8988T (cell line): ENCODE measurements at places on chromosomes 1 and 21.

- no peak for DNase-seq
Measured at GRCh38 chr1:169514566-169515270, 29.0 kb upstream of the SLC19A2 start.

GRCh38 chr1:210377731-210378333, 49.1 kb downstream of the HHAT start:
- no peak for DNase-seq

GRCh38 chr1:237953238-237953637, 62.5 kb upstream of the ZP4 start:
- no peak for DNase-seq

GRCh38 chr1:6761196-6761737, 24.0 kb upstream of the CAMTA1 start:
- no peak for DNase-seq

DNA sequence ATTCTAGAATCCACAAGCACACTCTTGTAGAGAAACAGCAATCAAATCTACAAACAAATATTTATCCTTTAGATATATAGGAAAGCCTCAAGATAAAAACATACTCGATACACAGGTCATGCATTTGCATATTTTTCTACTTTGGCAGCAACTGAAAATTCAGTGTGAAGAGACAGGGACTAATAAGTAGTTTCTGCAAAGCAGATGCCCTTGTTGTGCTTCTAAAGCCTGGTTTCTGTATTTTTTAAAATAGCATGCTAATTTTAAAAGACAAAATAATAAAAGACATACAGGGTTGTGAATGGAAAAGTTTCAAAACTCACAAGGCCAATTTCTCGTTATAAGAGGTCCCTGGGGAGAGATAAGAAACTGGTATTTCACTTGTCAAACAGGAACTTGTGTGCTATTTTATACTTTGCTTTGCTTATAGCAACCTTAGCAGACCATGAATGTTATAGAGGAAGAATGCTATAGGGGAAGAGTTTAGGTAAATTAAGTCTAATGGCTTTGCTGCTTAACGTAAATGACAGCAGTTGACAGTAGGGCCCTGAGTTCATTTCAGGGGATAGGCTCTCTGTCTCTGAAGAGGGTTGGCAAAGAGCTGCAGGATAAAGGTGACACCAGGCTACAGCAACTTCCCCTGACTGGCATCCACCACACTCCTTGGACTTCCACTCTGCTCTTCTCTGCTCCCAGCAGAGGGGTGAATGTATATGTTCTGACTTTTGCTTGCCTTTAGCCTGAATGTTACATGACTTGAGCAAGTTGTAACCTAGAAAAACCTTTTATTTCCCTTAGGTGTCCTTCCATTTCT, 9.4 kb upstream of the RGS13 start:
- no peak for DNase-seq

- DNase-seq: no peak
Measured at GRCh38 chr1:192552760-192553191, 22.8 kb upstream of the RGS1 start.

DNA sequence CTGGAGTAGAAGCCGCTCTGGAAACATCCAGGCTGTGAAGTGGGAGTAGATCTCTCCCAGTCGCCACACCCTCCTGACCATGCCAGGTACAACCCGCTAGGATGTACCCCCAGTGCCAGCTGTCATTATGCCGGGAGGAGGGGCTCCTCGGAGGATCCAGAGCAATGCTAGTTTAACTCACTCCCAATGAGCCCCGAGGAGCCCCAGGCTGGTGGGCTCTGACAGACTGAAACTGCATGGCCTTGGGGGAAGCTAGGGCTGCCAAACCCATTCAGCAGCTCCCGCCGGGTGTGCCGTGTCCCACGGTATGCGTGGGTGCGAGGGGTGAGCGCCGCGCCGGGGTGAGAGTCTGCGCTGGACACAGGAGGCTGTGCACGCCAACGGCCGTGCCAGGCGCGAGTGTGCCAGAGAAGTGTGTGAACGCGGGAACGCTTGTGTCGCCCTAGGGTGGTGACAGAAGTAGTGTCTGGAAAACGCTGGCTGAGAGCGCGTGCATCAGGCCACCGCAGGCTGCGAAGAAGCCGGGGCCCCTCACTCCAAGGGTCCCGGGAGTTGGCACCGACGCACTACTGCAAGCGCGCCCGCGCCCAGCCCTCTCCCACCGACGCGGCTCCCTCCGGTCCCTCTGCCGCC, 177.1 kb upstream of the EDN2 start:
- DNase-seq: peak; percentile 27

- DNase-seq: no peak
Measured at GRCh38 chr1:154342132-154342531, 16.8 kb downstream of the ATP8B2 start.

GRCh38 chr1:212860713-212861581, 2.9 kb downstream of the FLVCR1 start:
- no peak for DNase-seq

GRCh38 chr1:177646757-177647730, 322.8 kb downstream of the SEC16B start:
- no peak for DNase-seq

- no peak for DNase-seq
Measured at GRCh38 chr1:69673321-69673720, 105.6 kb downstream of the LRRC7 start.

DNA sequence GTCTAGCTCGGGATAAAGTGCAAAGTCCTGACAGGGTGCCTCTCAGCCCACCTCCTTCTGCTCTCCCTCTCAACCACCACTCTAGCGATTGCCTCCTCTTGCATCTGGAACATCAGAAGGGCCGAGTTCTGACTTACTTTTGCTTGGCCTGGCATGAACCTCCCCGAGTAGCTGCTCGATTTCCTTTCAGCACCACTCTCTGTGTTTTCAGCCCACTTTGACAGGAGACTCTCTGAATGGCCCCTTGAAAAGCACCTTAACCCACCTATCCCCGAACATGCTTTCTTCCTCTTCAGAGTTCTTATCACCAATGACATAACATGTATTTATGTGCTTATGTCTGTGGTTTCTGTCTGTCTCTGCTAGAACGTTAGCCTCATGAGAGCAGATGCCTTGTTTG, 225.8 kb upstream of the RUNX1 start:
- no peak for DNase-seq

GRCh38 chr1:204169858-204170257, 3.7 kb upstream of the REN start:
- DNase-seq: no peak

- no peak for DNase-seq
Measured at GRCh38 chr1:246878551-246878950, 53.2 kb downstream of the AHCTF1 start.

DNA sequence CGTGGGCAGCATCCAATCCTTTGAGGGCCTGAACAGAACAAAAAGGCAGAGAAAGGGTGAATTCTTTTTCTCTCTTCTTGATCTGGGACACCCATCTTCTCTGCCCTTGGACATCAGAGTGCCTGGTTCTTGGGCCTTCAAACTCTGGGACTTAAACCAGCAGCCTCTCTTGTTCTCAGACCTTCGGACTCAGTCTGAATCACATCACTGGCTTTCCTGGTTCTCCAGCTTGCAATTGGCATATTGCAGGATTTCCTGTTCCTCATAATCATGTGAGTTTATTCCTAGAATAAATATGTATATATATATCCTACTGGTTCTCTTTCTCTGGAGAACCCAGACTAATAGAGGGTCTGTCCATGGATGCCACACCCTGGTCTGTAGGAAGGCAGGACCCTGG, 16.3 kb upstream of the TENT5C start:
- DNase-seq: no peak

GRCh38 chr21:38346286-38346685, 89.5 kb downstream of the KCNJ15 start:
- no peak for DNase-seq

DNA sequence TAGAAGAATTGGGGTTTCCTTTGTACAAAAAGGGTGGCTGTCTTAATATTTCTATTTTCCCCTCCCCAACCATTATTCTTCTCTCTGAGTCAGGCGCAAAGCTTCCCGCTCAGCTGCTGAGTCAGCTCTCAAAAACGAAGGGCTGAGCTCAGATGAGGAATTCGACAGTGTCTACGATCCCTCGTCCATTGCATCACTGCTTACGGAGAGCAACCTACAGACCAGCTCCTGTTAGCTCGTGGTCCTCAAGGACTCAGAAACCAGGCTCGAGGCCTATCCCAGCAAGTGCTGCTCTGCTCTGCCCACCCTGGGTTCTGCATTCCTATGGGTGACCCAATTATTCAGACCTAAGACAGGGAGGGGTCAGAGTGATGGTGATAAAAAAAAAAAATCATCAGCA, 3.0 kb upstream of the TUFT1 start:
- peak; percentile 72 for DNase-seq

GRCh38 chr1:20061866-20062265, 8.1 kb upstream of the PLA2G5 start:
- no peak for DNase-seq

DNA sequence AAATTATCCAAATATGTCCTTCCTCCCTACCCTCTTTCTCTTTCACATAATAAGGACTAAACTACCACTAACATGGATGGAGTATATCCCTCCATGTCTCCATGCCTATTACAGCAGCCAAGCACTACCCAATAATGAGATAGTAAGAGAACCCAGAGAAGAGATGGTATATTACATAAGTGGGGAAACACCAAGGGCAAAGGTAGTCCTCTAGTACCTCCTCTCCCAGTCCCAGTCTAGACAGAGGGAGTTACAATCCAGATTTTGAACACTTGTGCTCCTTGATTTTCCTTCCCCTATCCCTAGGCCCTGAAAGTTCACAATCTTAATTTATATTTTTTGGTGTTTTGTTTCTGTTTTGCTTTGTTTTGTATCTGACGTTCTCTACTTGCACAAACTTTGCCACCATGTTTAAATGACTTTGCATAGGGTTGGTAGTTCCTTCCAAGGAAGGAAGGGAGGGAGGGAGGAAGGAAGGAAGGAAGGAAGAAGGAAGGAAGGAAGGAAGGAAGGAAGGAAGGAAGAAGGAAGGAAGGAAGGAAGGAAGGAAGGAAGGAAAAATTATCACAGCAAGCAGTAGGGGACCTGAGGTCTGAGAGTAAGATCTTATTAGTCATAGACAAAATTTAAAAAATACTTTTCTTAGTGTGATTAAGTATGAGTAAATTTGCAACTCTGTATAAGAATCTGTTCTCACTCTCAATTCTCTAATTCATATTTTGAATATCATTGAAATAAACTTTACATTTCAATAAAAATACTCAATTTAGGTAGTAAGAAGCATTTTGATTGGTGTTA, 521.9 kb downstream of the PTPRC start:
- no peak for DNase-seq

- no peak for DNase-seq
Measured at GRCh38 chr1:15146971-15147376, 6.6 kb upstream of the TMEM51 start.

DNA sequence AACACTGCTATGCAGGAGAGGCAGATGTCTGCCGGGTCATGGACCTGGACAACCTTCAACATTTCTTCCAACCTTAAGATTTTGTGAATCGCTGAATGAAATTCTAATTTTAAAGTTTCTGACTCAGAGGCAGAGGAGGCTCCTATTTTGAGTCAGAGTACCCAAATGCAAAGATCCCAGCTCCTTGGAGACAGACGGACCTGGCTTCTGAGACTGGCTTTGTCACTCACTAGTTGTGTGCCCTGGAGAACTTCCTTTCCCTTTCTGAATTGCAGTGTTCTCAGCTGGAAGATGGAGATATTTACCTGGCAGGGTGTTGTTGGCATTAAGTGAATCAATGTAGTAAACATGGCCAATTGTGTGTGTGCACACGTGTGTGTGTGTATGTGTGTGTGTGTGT, 51.9 kb downstream of the IER5 start:
- DNase-seq: no peak

- no peak for DNase-seq
Measured at GRCh38 chr1:32491386-32491785, 26.5 kb downstream of the ZBTB8B start.

GRCh38 chr1:59671066-59671952, 143.4 kb upstream of the HOOK1 start:
- DNase-seq: no peak

GRCh38 chr1:202088206-202088605, 34.5 kb upstream of the GPR37L1 start:
- no peak for DNase-seq

GRCh38 chr21:46424621-46425020, 34.1 kb upstream of the DIP2A start:
- DNase-seq: no peak

- no peak for DNase-seq
Measured at GRCh38 chr1:84936116-84936810, 43.3 kb upstream of the LPAR3 start.

GRCh38 chr1:149879556-149879955, 19.8 kb upstream of the BOLA1 start:
- no peak for DNase-seq

DNA sequence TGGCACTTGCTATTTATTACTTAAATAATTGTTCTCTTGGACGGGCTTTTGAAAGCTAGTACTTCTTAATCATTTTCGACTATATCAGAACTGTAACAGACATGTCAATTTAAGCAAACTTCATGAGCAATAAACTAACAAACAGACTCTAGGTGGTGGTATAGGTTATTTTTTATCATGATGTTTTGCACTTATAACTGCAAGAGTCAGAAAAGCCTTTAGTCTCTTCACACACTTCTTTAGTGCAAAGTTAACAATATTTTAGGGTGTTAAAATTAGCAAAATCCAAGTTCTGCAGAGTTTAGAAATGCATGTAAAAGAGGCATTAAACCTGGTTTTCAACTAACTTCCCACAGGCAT, 2.2 kb downstream of the NRIP1 start:
- no peak for DNase-seq

GRCh38 chr1:96488777-96489176, 232.8 kb upstream of the PTBP2 start:
- DNase-seq: no peak

- no peak for DNase-seq
Measured at GRCh38 chr1:110159168-110159567, 8.9 kb downstream of the SLC6A17 start.

- DNase-seq: no peak
Measured at GRCh38 chr21:32137931-32138330, 140.9 kb downstream of the MIS18A start.

GRCh38 chr1:162388615-162389014, 7.1 kb downstream of the C1orf226 start:
- DNase-seq: no peak

DNA sequence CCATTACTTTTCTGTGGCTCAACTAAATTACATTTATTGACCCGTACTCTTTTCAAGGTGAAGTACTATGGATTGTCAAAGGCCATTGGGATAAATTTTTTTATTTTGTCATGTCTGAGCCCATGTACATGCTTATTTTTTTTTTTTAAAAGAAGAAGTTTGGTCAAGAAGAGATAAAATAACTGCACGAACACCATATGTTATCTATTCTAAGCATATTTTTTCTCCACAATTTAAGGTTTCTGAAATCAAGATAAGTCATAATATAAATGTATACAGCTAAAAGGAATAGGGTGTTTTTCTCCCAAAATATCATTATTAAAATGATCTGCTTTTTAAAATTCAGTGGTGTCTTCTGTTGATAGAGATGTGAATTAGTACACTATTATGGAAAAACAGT, 35.0 kb upstream of the SH2D1B start:
- DNase-seq: no peak

- no peak for DNase-seq
Measured at GRCh38 chr1:29122682-29123052, 1.0 kb downstream of the TMEM200B start.

GRCh38 chr1:48061162-48062136, 64.3 kb upstream of the TRABD2B start:
- no peak for DNase-seq
